ENCODE measurements at places on chromosomes 5 and 9.

GRCh38 chr5:135437796-135438560 is 9.2 kb downstream of the DCANP1 start:
- peak; percentile 95 for DNase-seq

GRCh38 chr5:145347026-145347616 is 488.0 kb downstream of the PRELID2 start:
- no peak for DNase-seq

- no peak for DNase-seq
These were observed 171.3 kb upstream of the GAS1 start for GRCh38 chr9:87118594-87118993.

DNA sequence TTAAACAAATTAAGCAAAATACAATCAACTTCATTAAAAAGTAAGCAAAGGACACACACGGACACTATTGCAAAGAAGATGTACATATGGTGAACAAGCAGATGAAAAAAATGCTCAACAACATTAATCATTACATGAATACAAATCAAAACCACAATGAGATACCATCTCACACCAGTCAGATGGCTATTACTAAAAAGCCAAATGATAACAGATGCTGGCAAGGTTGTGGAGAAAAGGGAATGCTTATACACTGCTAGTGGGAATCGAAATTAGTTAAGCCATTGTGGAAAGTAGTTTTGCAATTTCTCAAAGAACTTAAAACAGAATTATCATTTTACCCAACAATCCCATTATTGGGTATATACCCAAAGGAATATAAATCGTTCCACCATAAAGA is 636.2 kb upstream of the ST8SIA4 start:
- DNase-seq, result no peak

DNA sequence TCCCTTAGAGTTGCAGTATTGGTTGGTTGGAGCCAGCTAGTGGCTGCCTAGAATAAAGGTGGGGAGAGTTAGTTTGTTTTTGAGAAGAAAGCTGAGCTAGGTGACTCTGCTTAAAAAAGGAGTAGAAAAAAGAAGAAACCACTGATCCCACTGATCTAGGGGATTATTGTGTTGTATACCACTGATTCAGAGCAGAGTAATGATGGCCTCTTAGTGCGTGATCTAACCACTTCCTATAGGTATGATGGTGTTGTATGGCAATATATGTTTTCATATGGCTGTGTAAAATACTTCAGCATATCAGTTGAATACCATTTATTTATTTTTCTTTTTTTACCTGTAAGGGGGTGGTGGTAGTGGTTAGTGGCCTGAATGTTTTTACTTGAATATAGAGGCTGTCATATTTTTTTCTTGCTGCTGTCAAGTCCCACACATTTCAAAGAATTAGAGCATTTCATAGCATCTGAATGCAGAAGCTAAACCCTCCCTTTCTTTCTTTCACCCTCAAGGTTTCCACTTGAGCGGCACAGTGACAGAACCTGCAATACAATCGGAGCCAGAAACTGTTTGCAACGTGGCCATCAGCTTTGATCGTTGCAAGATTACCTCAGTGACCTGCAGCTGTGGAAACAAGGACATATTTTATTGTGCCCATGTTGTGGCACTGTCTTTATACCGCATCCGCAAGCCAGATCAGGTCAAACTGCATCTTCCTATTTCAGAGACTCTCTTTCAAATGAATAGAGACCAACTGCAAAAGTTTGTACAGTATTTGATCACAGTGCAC is 140.3 kb downstream of the ZSWIM6 start:
- no peak for DNase-seq

- DNase-seq, result no peak
These were observed 6.6 kb downstream of the NINJ1 start for GRCh38 chr9:93127395-93127911.

- DNase-seq, result no peak
These were observed 1.6 kb downstream of the TPRN start for GRCh38 chr9:137198902-137199283.

GRCh38 chr5:143061161-143061945 is 291.2 kb downstream of the ARHGAP26 start:
- no peak for DNase-seq

- no peak for DNase-seq
These were observed 346.9 kb downstream of the GADD45G start for GRCh38 chr9:89951675-89952074.

GRCh38 chr9:98960409-98960808 is 16.7 kb downstream of the COL15A1 start:
- no peak for DNase-seq

GRCh38 chr5:135477613-135478066 is 25.5 kb upstream of the TIFAB start:
- DNase-seq, result no peak

DNA sequence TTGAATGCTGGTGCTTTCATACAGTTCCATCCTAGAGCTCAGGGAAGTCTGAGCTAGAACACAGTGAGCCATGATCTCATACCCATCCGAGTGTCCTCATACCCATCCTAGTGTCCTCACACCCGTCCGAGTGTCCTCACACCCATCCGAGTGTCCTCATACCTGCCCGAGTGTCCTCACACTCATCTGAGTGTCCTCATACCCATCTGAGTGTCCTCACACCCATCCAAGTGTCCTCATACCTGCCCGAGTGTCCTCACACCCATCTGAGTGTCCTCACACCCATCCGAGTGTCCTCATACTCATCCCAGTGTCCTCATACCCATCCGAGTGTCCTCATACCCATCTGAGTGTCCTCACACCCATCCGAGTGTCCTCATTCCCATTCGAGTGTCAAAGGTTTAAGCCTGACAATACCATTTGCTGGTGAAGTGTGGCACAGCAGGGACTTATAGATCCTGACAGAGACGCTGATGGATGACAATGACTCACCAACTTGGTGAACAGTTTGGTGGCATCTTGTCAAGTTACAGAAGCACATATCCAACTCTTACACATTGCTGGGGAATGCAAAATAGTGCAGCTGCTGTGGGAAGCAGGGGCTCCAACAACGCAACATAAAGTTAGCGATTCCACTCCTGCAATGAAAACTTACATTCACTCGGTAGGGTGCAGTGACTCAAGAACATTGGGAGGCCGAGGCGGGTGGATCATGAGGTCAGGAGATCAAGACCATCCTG is 77.0 kb upstream of the COL5A1 start:
- no peak for DNase-seq

DNA sequence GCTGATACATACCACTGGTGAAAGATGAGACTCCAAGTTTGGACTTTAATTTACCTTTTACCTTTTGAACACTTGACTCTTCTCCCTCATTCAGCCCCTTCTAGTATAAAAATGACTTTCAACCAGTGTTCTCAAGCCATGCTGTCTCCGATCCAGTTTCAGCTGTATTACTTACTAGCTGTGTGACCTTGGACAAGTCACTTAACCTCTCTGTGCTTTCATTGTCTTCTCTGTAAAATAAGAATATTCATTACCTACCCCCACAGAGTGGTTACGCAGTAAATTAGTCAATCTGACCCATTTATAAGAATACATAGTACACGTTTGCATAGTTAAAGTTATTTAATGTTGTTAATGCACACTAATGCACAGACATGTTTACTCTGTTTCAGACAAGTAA is 12.6 kb upstream of the CEMIP2 start:
- DNase-seq, result no peak

- DNase-seq, result no peak
These were observed 9.3 kb upstream of the MEGF9 start for GRCh38 chr9:120723565-120723964.

GRCh38 chr9:12739014-12739652 is 35.7 kb upstream of the LURAP1L start:
- DNase-seq, result peak; percentile 24

GRCh38 chr5:128466554-128466953 is 71.5 kb downstream of the FBN2 start:
- no peak for DNase-seq

- DNase-seq, result no peak
These were observed 106.2 kb downstream of the SEMA5A start for GRCh38 chr5:9439531-9440292.

- DNase-seq, result no peak
These were observed 1.2 kb downstream of the USP20 start for GRCh38 chr9:129836311-129837007.

GRCh38 chr5:174918655-174919054 is 194.3 kb downstream of the MSX2 start:
- DNase-seq, result no peak

DNA sequence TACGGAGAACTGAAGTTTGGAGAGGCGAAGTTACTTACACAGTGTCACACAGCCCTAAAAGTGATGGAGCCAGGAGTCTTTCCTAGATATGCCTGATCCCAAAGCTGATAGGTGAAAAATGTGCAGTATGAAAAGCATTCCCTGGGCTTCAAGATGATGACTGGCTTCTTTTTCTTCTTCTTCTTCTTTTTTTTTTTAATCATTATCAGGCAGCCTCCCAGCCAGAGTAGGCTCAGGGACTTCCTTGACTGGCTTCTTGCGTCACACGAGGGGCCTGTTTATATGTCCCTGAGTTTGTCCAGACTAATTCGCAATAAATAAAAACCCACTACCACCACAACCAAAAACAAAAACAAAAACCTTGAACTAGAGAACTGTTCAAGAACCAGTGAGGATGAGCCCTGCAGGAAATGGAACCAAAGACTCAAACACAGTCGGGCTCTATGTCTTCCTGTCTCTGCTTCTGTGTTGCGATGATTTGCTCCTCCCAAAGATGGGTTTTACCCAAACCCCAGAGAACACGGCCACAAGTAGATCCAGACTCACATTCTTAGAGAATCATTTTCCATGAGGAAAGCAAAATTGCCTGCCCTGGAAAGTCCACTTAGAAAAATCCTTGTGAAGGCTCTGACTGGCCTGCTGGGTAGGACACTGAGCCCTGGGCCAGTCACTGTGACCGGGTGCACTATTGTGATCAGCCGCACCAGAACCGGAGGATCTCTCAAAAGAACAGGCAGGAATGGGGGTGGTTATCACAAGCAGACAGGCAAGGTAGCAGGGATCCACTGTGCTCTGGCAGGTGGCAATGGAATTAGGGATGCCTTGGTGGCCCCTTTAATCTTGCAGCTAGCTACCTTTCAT is 38.0 kb upstream of the ADAM19 start:
- DNase-seq, result no peak

DNA sequence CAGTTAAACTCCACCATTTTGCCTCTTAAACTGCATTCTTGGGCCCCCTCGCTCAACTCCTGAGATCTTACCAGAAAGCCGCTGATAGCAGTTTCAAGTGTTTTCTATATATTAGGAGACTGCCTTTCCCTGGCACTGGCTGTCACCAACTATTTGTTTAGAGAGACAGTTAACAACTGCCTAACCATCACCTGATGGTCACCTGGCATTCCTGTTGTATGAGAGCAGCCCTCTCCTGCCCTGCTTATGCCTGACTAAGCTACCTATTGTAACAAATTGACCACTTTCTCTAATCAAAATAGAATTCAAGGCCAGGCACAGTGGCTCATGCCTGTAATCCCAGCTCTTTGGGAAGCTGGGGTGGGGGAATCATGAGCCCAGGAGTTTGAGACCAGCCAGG is 28.0 kb upstream of the SIL1 start:
- DNase-seq, result no peak

DNA sequence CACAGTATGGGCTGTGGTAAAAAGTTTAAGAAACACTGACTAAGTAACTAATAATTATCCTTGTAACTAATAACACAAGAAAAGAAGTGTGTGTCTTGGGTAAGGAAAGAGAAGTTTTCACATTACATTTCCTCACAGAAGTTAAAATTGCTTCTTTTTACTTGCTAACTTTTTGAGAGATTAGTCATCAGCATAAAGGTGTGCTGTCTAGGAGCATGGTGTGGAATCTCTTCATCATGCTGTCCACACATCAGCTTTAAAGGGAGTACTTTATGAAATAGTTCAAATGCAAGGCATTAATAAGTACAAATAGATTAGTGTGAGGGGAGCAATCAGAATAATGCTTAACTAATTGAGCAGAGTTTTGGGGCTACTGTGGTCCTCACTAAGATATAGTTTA is 29.8 kb downstream of the WDR36 start:
- no peak for DNase-seq

DNA sequence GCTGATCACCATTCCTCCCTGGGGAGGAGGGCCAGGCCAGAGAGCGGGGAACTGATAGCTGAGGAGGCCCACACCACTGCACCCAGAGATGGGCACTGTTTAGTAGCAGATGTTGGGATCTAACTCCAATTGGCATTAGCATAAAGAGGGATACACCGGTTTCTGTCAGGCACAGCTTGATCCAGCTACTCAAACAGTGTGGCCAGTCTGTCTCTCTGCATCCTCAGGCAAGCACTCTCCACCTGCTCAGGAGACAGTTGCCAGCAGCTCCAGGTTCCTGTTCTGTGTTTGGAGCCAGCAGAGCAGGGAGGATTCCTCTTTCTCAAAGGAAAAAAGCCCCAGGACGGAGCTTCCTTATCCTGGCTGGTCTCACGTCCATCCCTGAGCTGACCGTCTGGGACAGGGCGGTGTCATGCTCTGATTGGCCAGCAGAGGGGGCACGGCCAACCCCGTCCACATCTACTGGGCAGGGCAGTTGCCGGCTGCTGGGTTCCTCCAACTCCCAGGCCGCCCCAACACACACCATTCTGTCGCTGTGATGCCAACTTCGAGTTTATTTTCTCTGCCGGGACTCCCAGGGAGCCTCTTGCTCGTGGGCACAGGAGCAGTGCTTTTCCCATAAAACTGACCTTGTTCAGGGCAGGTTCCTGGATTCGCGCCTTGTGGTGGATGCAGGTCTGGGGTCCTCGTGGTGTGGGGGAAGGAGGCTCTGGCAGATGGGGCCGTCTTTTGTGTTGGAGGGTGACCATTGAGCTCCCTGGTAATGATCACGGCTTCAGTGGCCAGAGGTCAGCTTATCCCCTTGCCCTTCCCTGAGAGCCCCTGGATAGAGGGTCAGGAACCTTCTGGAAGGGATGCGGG is 47.9 kb downstream of the COL5A1 start:
- DNase-seq, result no peak

DNA sequence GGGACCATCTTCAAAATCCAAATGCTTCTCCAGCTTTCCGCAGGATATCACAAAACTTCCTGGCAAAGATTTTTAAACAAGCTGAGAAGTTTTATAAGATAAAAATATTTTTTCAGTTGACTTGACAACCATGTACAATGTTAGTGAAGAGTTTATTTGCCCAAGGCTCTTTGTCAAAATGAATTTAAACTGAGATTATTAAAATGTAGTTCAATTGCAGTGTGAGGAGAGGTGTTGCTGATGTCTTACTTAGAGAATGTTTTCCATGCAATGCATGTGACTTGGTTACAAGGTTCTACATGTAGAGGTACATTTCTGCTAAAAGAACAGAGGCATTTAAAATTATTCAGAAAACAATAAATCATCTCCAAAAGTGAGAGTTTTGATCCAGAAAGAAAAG is 131.4 kb upstream of the MINAR2 start:
- no peak for DNase-seq

GRCh38 chr9:91949392-91949945 is 559 bp downstream of the ROR2 start:
- no peak for DNase-seq

DNA sequence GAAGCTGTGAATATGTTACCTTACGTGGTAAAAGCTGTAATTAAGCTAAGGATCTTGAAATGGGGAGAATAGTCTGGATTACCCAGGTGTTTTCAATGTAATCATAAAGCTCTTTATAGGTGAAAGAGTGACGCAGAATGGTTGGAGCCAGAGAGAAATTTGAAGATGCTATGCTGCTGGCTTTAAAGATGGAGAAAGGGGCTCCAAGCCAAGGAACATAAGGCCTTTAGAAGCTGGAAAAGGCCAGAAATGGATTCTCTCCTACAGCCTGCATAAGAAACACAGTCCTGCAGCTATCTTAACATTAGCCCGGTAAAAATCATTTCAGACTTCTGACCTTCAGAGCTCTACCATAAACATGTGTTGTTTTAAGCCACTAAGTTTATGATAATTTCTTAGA is 243.3 kb upstream of the VLDLR start:
- no peak for DNase-seq
